GF-D8 (cell line): ENCODE measurements at places on chromosomes 2 and 18.

- peak; percentile 58 for DNase-seq
These were observed 376.1 kb downstream of the IRS1 start for GRCh38 chr2:226423498-226423960.

DNA sequence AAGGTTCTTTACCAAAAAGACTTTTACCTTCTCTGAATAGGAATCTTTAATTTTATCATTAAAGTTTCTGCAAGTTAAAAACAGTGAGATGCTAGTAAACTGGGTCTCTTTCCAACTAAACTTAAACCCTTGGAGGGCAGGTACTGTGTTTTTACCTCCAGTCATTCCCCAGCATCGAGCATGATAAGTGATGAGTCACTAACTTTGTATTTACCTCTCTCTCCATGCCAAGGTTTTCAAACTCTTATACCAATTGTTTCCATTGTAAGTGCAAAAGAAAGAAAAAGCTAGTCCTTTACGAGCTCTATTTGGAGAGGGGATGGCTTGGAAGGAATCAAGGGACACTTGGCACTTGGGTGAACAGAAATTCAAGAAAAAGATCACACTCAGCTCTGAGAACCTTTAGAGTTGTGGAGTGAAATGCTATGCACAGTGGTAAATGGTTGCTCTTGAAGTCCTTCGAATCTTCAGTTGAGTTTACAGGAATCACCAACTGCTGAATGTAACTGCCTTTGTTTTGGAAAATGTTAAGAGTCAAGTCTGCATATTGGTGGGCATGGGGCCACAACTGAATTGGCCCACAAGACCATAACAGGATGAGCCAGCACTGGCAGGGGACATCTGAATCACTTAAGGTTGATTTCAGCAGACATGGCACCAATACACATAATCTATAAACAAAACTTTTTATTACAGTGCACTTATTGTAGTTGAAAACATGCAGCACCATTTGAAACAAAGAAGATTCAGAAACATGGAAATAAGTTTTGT lies 8.3 kb upstream of the RBM43 start:
- DNase-seq, result no peak

GRCh38 chr2:102313950-102314349 lies 2.6 kb downstream of the IL1RL1 start:
- no peak for DNase-seq

DNA sequence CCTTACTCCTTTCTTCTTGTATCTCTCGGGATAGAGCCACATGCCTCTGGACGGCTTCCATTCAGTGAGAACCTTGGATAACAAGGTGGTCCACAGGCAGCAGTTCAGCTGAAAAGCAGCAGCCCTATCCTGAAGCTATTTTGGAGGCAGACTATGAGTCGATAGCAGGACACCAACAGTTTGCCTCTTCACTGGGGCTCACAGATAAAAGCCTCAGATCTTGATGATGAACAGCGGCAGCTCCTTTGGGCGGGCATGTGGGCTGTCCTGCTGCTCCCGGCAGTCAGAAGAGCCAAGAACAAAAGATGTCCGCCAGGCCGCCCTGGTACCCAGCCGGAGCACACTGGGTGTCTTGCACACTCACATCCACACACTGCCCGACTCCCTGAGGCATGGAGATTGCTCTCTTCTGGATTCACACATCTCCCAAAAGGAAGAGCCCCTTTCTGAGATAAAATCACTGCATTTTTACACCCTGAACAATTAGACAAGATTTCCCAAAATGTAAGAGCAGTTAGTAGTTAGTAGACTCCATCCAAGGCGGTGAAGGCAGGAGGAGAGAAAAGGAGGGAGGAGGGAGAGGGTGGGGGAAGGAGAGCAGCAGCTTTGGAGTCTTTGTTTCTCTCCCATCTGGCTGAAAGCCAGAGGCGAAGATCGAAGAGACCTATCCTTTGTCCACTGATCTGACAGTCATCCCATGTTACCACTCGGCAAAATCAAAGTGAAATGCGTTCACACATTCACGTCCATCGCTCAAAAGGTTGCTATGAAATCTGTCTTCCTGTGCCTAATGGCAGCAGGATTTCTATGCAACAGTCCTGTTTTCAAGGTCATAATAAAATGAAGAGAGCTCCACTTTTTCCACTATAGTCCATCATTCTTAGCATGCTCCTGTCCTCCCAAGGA lies 90.1 kb upstream of the KLF7 start:
- no peak for DNase-seq

DNA sequence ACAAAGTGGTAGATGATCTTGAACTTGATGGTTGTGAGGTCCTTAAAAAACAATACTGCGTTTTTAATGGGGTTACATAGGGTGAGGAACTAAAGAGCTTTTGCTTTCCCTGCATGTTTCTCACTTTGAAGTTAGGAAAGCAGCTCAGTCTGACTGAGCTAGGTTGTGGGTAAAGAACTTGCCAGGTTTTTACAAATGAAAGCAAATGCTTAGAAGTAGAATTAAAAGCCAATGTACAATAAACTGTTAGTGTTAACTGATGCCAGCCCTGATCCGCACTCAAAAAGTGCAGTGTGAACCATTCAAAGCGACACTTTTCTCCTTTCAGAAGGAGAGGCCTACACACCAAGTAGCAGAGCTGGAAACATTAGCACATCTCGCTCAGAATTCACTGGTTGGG lies 270.3 kb downstream of the AGPS start:
- DNase-seq, result no peak

GRCh38 chr18:12361770-12362378 lies 15.2 kb downstream of the AFG3L2 start:
- no peak for DNase-seq

DNA sequence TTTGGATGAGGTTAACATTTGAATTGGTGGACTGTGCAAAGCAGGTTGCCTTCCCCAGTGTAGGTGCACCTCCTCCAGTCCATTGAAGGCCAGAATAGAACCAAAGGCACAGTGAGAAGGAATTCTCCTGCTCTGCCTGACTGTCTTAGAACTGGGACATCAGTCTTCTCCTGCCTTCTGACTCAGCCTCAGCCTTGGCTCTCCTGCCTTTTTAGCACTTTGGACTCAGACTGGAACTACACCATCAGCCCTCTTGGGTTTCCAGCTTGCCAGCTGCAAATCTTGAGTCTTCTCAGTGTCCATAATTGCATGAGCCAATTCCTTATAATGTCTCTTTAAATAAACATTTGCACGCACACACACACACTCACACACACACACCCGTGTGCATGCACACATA lies 8.0 kb upstream of the TMEM177 start:
- no peak for DNase-seq

DNA sequence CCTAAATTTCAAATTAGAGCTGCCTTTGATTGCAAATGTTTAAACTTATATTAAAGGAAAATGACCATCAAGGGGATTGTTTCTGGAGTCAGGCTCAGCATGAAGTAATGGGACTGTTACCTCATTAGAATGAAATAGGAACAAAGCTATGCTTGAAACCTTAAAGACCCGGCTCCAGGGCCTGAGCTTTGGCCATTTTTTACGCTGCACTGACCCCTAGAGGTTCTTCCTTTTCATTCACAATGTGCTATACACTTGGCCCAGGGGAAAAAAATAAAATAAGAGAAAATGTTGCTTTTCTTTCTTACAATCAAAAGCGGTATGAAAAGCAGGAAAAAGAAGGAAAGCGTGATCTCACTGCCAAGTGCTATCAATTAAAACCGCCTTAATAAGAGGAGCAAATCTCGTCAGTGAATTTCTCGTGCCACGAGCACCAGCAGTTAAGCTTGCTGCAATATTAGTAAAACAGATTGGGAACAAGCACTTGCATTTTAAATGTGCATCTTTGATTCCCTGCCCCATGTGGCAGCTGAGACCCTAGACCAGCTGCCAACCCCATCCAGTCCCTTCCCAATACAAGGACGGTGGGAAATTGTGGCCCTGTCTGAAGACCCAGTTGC lies 96.6 kb downstream of the MBD2 start:
- peak; percentile 10 for DNase-seq

DNA sequence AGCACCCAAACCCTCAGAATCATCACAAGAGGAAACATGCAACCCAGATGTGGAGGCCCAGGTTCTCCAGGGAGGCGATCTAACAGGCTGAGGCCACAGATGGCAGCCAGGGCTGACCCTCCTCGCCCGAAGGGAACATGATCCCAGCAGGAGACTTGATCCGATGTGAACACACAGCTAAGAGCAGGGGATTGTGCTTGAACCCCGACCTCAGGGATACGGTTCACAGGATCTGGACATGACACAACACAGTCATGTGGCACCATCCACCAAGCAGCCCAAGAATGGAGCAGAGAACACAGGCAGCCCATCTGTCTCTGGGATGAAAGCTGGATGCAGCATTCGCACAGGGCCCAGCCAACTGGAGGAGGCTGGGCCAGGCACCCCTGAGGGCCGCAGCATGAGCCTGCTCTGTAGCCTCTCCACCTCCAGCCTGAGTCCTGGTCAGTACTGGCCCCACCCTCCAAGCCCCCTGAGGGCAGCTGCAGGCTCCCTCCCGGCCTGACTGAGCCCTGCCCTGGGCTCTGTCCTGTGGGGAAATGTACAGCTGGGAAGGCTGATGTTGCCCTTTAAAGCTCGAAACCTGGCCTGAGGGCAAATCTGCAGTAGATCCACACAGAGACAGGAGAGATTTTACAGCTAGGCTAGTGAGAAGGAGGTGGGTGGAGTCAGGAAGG lies 39.0 kb downstream of the AQP12A start:
- DNase-seq, result no peak

DNA sequence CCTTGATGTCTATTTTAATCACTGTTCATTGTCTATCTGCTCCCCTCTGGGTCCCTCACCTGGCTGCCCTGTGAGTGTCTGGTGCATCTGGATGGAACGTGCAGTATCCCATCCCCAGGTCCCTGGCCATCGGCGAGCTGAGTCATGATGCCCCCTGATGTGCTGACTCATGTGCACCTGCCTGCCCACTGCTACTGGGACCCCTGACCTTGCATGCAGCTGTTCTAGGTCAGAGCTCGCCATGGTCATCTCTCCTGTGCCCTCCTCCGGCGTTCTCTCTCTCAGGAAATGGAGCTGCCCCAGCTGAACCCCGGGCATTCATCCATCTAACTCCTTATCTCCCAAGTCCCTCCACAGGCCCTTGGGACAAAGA lies 516.2 kb upstream of the HS6ST1 start:
- DNase-seq, result no peak

GRCh38 chr2:138155304-138155703 lies 191.0 kb downstream of the HNMT start:
- DNase-seq, result no peak

- no peak for DNase-seq
These were observed 2.6 kb downstream of the HS6ST1 start for GRCh38 chr2:128315829-128316776.

DNA sequence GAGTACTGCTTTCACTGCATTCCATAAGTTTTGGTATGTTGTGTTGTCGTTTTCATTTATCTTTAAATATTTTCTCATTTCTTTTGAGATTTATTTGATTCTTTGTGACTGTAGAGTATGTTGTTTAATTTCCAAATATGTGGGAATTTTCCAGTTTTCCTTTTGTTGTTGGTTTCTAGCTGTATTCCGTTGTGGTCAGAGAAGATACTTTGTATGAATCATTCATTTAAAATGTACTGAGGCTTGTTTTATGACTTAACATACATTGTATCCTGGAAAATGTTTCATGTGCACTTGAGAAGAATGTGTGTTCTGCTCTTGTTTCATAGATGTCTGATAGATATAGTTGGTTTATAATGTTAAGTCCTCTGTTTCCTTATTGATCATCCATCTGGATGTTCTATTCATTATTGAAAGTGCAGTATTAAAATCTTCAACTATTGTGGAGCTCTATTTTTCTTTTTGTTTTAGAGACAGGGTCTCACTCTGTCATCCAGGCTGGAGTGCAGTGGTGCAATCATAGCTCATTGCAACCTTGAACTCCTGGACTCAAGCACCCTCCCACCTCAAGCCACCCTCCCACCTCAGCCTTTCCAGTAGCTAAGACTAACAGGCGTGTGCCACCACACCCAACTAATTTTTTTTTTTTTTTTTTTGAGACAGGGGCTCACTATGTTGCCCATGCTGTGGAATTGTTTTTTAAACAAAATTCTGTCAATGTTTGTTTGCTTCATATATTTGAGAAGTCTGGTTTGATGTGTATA lies 96.8 kb downstream of the TAF4B start:
- no peak for DNase-seq

GRCh38 chr18:70195852-70196434 lies 9.5 kb downstream of the RTTN start:
- DNase-seq, result no peak

DNA sequence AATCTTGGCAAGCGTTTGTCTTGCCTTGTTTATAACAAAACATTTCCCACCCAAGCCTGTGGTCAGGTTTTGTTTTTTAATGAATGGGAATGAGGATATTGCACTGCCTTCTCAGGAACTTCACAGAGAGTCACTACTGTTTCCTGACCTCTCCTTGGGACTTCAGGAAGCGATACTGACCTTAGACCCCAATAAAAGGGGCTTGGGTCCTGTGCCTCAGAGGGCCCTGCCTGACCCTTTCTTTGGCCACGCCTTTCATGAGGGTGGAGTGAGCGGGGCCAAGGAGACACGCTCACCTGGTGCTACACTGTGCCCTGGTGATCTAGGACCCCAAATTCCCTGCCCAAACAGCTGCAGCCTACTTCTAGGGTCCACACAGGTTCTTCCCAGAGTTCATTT lies 92.8 kb upstream of the TGFA start:
- no peak for DNase-seq

GRCh38 chr2:70842401-70842800 lies 6.8 kb upstream of the CD207 start:
- DNase-seq, result no peak

- peak; percentile 18 for DNase-seq
These were observed 3.6 kb downstream of the ZNF516 start for GRCh38 chr18:76491473-76491775.

GRCh38 chr2:10180229-10180628 lies 57.7 kb downstream of the RRM2 start:
- DNase-seq, result no peak

DNA sequence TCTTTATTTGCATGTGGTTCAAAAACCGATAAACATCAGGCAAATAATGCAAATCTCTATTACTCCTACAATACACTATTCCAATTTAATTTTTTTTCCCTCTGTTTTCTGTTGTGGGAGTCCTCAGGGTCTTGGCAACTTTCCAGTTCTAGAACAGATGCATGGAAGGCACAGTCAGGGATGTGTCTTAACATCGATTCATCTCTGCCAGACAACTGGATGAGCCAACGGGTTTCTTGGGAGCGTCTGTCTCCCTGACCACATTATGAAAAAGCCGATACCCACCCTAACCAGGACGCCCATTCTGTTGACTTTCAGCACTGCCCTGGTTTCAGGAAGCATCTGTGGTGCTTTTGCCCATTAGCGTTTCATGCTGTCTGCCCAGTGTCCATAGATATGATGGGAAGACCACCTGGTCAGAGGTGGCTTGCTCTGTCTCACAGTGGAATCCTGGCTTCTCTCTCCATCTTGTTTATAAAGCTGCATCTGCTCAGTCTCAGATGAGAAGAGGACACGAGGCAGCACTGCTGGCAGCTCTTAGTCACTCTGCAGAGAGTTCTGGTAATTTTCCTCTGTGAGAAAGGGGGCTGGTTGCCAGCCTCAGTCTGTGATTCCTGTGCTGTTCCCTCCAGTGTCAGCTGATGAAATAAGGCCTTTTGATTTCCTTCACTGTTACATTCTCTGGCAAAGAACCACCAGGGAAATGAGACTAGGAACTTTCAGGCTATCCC lies 57.9 kb upstream of the KCNE4 start:
- no peak for DNase-seq
